ENCODE measurements at places on chromosomes 4 and X. TPM values are rescaled to one million over a fixed set of nuclear protein-coding genes. Genes with fewer than 3 reads are reported as not detected.

DMD gene
- 33.7 TPM for total RNA-seq

MAGIX gene
- 4.2 TPM for total RNA-seq

SPANXB1 gene
- not detected for total RNA-seq

GLOD5 gene
- not detected for total RNA-seq

OCIAD1 gene
- total RNA-seq, result 106 TPM

HEPH gene
- 102 TPM for total RNA-seq

TEX13D gene
- total RNA-seq, result not detected

ENOPH1 gene
- total RNA-seq, result 55.4 TPM

PRDX4 gene
- 291 TPM for total RNA-seq

CASK gene
- total RNA-seq, result 48.2 TPM
